WERI-Rb-1 (cell line): ENCODE measurements at places on chromosomes 12 and 14.

DNA sequence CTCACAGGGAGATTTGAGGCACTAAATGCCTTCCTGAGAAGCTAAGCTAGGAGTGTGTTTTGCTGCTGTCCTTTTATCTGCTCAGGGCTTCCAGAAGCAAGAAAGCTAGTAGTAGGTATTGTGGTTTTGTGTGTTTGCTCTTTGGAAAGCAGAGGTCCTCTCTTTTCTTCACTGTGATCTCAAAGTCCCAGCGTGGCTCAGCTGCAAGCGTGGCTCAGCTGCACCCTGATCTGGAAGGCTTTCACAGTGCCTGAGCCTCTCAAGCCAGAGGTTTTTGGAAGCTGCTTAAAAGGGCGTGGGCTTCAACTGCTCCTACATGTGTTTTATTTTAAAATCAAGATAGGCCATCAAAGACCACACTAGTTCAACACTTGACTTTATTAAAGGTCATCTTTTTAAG lies 337.4 kb upstream of the RGS6 start:
- no peak for DNase-seq

GRCh38 chr14:77200406-77200985 lies 18.9 kb downstream of the TMEM63C start:
- DNase-seq = no peak

GRCh38 chr12:75487308-75487707 lies 6.8 kb downstream of the GLIPR1 start:
- peak; percentile 25 for DNase-seq

DNA sequence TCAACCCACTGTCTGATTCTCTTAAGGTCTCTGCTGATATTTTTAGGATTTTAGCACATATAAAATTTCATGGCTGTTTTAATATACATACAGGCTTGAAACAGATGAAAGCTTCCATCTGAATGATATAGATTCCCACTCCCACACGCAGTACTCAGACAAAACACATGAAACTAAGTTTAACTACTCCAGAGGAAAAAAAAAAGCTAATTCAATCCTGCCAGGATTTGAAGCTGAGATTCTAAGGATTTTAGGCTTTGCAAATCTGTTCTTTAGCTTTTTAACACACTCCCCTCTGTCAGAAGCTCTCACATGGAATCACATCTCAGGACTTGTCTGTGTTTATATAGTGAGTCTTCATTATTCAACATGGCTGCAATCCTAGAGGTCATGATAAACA lies 217.3 kb downstream of the BCAT1 start:
- DNase-seq = no peak

- no peak for DNase-seq
These were observed 5.7 kb downstream of the MAP3K9 start for GRCh38 chr14:70803321-70804310.
